Fibroblast of upper back skin (primary cell): ENCODE measurements at places on chromosomes 1 and 21.
A peak's percentile ranks its signal among the peaks of the same experiment; 100 is the strongest.

- DNase-seq: no peak
Observed at GRCh38 chr1:100037656-100037926, 67.8 kb downstream of the SLC35A3 start.

DNA sequence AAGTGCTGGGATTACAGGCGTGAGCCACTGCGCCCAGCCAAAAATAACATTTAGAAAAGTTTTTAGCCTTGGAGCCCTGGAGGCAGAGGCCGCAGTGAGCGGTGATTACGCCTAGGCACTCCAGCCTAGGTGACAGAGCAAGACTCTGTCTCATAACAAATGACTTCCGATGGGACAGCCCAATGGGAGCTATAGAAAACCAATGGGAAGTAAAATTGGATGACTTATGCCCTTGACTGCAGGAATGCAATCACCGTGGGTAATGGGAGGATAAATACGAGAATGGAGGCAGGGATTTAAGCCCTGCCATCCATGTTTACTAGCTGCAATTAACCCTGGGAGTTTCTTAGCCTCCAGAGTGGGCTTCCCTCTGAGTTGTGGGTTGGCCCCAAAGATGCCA lies 37.0 kb upstream of the CNN3 start:
- DNase-seq: no peak

DNA sequence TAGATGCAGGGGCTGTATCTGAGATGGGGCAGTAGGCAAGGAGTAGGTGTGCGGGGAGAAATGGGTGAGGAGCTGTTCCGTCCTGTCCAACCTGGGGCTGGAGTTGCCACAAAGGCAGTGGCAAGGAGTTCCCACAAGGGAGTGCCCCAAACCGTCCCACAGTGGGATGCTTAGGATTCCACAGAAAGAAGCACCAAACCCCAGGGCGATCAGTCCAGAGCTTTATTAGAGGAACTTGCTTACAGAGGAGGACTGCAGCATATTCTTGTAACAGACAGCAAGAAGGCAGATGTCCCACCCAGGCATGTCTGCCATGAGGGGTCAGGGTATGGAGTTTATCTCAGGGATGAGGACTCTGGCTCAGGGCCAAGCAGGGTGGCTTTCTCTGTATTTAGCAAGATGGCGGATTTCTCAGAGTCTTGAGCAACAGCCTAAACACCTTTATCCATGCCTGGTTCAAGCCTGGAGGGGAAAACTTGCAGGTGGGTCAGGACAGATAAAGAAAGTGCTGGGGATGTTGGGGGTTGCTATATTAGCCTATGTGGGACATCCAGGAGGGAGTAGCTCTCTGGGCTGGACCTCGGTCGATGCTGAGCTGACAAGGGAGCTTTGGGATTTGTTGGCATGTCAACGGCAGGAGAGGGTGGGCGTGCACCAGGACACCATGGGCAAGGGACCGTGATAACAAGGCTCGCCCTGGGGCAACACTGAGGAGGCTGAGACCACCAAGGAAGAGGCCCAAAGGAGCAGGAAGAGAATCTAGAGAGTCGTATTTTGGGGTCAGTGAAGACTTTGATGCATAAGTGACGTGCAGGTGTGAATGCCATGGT lies 32.8 kb downstream of the OBSCN start:
- DNase-seq: no peak

DNA sequence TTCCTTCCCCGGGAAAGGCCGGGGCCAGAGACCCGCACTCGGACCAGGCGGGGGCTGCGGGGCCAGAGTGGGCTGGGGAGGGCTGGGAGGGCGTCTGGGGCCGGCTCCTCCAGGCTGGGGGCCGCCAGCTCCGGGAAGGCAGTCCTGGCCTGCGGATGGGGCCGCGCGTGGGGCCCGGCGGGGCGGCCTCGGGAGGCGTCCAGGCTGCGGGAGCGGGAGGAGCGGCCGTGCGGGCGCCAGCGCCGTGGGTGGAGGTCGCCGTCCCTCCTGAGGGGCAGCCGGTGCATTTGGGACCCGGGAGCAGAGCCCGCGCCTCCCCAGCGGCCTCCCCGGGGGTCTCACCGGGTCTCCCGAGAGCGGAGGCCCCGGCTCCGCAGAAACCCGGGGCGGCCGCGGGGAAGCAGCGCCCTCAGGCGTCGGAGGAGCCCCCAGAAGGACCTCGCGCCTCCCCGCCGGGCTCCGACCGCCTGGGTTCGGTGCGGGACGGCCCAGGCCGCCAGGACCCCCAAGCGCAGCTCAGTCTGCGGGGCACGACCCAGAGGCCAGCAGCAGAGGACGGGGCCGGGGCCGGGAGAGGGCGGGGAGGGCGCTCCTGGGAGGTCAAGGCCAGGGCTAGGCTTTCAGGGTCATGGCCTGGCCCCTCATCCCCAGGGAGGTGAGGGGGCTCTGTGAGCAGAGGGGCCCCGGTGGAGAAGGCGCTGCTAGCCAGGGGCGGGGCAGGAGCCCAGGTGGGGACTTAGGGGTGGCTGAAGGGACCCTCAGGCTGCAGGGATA lies 7.2 kb upstream of the SLX9 start:
- peak; percentile 40 for DNase-seq

DNA sequence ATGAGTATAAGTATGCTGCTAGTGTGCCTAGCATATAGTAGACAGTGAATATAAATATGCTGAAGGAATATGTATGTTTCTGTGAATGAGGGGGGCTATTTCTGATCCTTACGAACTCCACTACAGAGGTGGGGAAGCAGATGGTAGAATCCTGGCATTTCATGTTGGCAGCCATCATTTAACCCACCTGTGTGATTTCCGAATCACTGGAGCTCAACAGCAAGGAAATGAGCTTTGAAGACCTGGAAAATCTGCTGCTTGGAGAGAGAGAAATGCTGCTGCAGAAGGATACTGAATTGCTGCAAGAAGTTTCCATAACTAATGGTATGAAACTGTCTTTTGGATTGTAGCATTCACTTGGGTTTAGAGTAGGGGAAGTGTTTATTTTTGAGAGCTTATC lies 83.5 kb downstream of the RABGAP1L start:
- DNase-seq: no peak

DNA sequence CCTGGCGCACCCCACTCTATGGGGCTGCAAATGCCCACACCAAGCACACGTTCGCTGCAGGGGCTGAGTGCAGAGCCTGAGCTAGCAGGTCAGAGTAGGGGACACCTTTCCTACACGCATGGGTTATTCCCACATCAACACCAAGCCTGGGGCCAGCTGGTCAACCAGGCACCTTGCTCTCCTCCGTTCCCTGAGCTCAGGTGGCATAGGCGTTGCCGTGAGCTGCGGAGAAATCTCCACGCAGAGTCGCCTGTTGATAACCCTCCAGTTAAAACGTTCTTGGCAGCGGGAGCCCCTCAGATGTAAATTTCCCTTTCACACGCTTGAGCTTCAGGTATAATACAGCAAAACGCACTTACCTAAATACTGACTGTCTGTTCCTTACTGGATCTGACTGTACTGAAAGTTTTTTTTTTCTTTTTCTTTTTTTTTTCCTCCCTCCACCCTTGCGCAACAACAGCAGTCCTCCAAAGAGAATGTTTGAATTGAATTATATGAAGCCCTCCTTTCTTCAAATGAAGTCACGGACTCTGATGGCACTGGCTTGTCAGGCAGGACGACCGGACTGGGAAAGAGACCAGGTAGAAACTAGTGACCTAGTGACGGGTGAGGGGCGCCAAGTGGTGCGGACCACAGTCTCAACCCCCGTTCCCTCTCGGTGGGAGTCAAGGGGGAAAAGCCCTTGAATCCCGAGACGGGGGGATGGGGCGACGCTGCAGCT lies 2.1 kb downstream of the BRINP3 start:
- DNase-seq: no peak

DNA sequence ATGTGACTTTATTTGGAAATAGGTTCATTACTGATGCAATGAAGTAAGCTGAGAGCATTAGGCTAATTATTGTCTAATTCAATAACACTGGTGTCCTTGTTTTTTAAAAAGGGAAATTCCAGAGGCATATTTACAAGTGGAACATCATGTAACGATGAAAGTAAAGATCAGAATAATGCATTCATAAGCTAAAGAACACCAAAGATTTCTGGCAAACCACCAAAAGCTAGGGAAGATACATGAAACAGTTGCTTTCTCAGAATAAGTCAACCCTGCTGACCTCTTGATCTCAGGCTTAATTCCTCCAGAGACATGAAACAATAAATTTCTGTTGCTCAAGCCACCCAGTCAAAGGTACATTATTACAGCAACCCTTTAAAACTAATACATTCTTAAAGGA lies 20.3 kb upstream of the IFI16 start:
- DNase-seq: no peak

GRCh38 chr1:167635941-167636340 lies 5.9 kb downstream of the RCSD1 start:
- DNase-seq: no peak
